Cortex of kidney (tissue), 1 donor: ENCODE measurements at places on chromosomes 11 and 22.

GRCh38 chr11:44564670-44565210 lies 723 bp upstream of the CD82 start:
- no peak for DNase-seq

DNA sequence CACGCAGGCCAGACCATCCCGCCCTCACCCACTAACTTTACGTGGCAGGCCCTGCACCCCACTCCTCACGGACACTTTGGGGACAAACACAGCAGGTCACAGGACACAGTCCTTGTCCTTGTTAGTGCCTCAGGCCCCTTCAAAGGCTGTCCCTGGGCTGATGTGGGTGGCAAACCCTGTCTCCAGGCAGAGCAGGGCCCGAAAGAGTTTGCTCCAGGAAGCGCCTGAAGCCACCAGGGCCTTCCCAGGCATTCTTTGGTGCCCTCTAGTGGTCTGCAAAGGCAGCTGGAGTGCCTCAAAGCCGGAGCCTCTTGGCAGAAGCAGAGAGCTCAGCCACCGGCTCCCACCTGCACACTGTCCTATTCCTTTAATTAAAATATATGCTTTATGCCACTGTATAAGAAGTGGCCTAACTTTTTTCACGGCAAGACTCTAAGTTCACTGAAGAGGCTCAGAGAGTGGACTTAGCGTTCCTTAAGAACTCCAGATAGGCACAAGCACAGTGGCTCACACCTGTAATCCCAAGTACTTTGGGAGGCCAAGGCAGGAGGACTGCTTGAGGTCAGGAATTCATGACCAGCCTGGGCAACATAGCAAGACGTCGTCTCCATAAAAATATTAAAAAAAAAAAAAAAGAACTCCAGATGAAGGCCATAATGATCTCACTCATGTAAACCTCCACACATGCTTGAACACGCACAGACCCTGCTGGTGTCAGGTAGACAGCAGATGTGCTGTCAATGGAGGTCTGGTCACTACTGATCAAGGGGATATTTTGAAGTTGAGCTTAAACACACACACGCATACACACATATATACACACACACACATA lies 11.1 kb downstream of the TXN2 start:
- no peak for DNase-seq

DNA sequence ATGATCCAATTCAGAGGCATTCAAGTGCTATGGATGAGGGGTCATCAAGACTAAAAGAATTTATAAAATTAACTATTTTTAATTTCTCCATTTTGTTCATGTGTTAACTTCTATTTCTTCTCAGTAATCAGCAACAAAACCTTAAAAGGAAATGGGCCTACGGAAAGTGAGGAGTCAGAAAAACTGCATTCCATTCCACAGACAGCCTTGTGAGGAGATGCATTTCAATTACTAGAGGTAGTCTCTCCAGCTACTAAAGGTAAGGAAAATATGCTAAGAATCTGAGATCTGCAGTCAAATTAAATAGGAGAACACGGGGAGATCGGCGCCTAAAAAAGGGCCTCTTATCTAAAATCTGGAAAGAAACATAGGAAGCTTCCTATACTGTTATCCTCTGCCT lies 661.7 kb downstream of the DLG2 start:
- DNase-seq = no peak

DNA sequence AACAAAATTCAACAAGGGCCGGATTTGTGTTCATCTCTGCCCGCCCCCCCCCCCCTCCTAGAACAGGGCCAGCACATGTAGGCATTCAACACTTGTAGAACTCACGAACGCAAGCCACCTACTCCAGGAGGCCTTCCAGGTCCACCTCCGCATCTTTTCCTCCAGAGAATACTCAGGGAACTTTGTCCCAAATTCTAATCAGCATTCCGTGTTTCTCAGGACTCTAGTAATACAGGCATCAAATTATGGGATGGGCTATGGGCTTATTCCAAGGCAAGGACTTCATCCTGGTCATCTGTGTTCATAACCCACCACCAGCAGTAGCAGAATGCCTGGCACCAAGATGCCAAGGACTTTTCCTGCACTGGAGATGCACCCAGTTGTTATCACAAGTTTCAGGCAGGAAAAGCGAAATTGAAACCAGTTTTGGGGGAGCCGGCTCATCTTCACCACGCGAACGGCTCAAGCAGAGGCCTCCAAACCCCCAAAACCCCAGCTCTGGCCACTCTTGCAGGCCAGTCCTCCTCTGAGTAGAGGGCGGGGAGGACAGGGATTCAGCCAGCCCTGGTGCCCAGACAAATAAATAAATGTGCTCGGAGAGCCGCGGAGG lies 462 bp downstream of the UBE2L6 start:
- no peak for DNase-seq

DNA sequence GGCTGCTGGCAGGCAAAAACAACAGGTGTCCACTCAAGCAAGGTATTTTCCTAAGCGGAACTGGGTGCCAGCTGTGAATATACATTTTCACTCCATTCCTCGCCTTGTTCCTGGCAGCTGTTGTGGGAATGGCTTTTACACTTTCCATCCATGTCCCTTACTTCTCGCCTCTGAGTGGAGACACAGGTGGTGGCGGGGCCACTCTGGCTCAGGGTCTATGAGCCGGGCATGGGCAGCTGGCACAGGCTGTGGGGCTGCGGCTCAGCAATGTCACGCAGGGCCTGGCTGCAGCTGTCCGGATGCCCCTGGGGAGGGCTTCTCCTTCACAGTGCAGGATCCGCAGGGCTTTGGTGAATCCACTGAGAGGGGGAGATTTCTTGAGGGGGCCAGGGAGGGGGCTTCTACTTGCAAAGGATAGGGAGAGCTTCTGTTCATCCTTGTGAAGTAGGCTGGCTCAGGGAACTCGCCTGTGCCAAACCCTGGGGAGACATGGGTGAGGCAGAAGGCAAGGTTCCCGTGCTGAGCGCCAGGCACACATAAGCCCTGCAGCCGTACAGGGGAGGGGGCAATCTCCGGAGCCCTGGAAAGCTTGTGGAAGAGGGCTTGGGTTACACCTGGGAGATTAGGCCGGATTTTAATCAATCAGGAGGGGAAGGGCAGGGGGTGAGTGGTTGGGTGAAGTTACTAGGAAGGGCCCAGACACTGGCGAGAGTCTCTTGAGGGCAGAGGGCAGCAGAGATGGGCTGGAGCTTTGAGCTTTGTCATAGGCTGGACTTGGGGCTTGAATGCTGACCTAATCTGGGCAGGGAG lies 45.7 kb downstream of the KCNQ1OT1 start:
- no peak for DNase-seq

DNA sequence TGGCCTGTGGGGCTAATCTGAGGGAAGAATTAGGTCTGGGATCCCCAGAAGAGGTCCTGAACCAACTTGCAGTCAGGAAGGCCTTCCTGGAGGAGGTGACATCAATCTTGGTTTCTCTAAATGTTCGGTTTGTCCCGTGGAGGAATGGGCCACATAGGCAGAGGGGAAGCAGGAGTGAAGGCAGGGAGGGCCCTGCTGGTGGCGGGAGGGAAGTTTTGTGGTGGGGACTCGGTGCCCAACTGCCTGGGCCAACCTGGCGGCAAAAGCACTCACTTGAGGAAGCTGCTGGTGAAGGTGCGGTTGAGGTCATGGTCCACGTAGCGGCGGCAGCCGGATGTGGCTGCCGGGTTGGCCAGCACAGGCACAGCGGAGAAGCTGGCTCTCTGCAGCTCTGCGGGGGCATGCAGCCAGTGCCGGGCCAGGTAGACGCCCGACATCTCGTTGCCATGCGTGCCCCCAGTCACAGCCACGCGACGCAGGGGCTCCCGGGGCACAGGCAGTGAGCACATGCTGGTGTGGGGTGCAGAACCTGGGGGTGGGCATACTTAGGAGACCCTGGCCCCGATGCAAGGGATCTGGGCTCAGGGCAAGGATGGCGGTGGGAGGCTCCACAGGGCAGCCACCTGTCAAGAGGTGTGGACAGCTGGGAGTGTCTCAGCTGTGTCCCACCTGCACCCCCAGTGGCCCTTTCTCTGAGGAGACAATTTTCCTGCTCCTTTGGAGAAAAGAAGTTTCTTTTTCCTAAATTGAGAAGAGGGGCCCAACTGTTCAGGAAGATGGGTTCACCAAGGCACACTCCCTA lies 3.8 kb downstream of the ACY3 start:
- no peak for DNase-seq

DNA sequence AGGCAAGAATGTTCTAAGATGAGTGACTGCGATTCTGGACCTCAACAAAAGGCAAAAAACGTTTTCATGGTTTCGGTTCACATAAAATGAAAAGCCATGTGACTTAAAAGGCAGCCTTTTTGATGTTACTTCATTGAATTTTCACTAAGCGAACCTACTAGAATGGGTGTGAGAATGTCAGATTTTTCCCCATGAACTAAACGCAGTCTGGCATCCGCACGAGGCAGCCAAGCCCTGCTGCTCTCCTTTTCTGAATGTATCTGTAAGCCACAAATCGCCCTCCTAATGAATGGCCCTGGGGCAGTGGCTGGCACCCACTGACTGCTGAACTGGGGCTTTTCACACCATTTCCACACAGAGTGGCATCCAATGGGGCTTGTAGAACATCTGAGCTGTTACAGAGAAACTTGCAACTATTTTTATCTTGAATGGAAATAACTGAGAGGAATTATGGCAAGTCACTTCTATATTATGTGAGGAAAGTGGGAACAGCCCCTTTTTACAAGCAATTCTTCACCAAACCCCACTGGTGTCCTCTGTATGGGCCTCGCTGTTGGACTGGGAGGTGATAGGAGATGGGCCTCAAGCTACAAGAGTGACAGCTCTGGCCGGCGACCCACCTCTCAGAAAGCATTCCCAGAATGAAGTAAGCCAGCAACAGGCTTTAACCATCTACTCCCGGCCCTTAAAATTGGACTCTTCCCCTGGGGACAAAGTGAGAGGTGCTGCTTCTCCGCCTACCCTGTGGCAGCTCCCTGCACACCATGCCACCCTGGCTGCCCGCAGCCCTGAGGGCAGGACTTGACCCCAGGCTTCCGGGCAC lies 29.4 kb downstream of the PPP2R1B start:
- no peak for DNase-seq

- DNase-seq = no peak
These were observed 12.7 kb upstream of the ARHGEF17 start for GRCh38 chr11:73295241-73295995.

DNA sequence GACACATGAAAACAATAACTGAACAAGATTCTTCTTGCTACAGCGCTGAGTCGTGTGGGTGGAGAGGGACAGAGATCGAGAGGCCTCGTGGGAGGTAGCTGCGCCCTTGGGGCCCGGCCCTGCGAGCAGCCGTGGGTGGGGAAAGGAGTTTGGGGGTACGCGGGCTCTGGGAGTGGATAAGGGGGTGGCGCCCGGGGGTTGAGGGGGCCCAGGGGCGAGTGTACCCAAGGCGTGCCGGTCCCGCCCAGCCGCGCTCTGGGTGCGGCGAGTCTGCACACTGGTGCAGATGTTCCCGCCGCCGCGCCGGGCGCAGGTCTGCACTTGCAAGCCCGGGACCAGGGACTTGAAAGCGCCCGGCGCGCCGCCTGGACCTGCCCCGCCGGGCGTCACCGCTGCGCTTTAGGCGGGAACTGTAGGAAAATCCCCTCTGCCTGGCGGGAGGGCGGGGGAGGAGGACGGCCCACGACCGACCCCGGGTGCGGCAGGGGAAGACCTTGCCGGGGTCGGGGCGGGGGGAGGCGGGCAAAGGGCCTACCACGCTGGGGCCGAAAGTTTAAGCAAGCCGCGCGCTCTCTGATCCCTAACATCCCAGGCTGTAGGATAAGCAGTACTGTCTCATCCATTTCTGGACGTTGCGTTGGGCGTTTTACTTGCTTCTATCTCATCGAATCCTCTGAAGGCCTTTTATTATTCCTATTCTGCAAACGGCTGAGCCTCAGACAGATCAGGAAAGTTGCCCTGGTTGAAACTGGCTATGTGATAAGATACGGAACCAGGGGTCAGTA lies 1.4 kb upstream of the KREMEN1 start:
- DNase-seq = no peak

DNA sequence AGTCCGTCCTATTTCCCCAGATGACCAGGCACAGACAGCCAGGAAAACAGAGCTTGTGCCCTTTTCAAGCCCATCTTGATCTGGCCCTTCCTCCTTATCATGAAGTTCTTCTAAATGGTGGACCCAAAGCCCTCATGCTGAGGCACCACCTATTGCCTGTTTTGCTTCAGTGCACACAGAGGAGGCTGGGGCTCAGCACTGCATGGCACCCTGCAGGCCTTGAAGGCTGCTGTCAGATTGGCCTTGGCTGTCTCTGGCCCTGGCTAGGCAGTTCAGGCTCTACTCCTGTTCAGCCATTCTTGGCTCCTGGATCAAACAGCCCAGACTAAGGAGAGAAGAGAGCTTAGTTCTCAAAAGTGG lies 49.2 kb downstream of the OTOG start:
- DNase-seq = no peak

GRCh38 chr22:28992565-28993356 lies 68.9 kb downstream of the C22orf31 start:
- no peak for DNase-seq

GRCh38 chr11:19939415-19939929 lies 220.8 kb downstream of the DBX1 start:
- DNase-seq = no peak

GRCh38 chr11:79487412-79487811 lies 46.6 kb upstream of the TENM4 start:
- DNase-seq = no peak

DNA sequence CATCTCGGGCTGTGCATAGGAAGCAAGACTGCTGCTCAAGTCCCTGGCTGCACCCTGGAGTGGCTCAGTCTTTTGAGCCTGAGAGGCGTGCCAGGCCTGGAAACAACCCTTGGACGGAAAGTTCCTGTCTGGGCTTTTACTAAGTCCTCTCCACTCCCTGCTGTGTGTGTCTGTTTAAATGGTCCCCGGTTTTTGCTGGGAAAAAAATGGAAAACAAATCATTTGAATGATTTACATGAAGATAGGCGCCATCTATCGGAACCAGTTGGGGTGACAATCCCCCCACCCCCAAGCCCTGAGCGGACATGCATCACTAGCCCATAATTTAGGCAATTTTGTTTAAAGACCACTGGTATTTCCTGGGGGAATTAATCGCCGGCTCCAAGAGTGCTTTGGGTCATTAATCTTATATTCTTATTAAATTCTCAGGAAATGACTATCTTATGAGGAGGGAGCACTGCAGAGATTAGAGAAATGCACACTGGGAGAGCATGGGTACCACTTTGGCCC lies 2.7 kb upstream of the GAB2 start:
- DNase-seq = no peak

DNA sequence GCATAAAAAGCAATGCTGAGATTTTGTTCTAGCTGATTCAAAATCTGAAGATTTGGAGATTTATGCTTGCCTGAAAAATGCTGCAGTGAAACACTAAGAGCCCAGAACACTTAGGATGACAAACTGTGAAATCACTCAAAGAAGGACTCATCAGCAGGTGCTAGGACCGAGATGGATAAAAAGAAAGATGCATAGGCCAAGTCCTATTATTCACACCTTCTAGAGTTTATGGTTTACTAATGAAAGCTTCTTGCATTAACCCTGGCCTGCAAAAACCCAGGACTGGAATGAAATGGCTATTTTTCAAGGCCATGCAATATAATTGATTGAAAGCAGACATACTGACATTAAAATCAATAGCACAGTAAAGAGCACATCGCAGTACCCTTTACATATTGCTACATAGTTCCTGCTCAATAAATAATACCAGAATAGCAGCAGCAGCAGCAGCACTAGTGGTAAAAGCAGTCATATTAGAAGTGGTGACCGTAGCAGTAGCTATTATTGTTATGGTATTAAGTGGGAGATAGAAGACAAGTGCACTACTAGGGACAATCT lies 161.7 kb downstream of the RAB38 start:
- no peak for DNase-seq

GRCh38 chr11:47565340-47566148 lies at the start of gene PTPMT1:
TSS of gene PTPMT1 (plus strand) at chr11:47565599. CDS start at chr11:47565623, 24 bp downstream.
- DNase-seq = no peak
